T-helper 1 cell treated with Interleukin-12 subunit alpha and Interleukin-12 subunit beta and Interleukin-4 antibody, amounts not matched to agents 30 ng/mL and 1 ng/mL, for 36 hours (primary cell): ENCODE measurements at places on chromosomes 5 and 9. TPM values are rescaled to one million over a fixed set of nuclear protein-coding genes. Genes with fewer than 3 reads are reported as not detected.

Gene PHPT1
- total RNA-seq = 161 and 165 TPM in 2 replicates

Gene DMRTA1
- not detected in 2 replicates for total RNA-seq

Gene OLFM1
- total RNA-seq = 5.3 and 6.4 TPM in 2 replicates

Gene ANGPTL2
- total RNA-seq = 0.07 TPM in 1 of 2 replicates, not detected in the other

Gene TLR4
- not detected in 2 replicates for total RNA-seq

Gene FSD1L
- total RNA-seq = 5.2 and 5.3 TPM in 2 replicates

Gene PCDHGA11
- total RNA-seq = 0.24 and 0.32 TPM in 2 replicates

Gene CTNND2
- total RNA-seq = not detected in 2 replicates

Gene CETN3
- 21.4 and 22.3 TPM in 2 replicates for total RNA-seq

Gene LECT2
- total RNA-seq = not detected in 2 replicates

Gene TESK1
- total RNA-seq = 32.6 and 37.1 TPM in 2 replicates

Gene FBLL1
- not detected in 2 replicates for total RNA-seq

Gene CTSL
- 2.0 and 3.9 TPM in 2 replicates for total RNA-seq

Gene RNF183
- total RNA-seq = 0.34 TPM in 1 of 2 replicates, not detected in the other

Gene SPINK13
- not detected in 2 replicates for total RNA-seq

Gene OR13F1
- total RNA-seq = not detected in 2 replicates

Gene SURF4
- 227 and 232 TPM in 2 replicates for total RNA-seq

Gene SAPCD2
- total RNA-seq = 19.7 and 21.1 TPM in 2 replicates

Gene PCDHB10
- total RNA-seq = not detected in 2 replicates

Gene RC3H2
- total RNA-seq = 52.6 and 54.5 TPM in 2 replicates

Gene FUT7
- total RNA-seq = 1.7 and 1.9 TPM in 2 replicates

Gene FOXI1
- 0.10 TPM in 1 of 2 replicates, not detected in the other for total RNA-seq

Gene TMOD1
- 1.6 and 2.1 TPM in 2 replicates for total RNA-seq
